ENCODE measurements at places on chromosomes 1 and 21.

DNA sequence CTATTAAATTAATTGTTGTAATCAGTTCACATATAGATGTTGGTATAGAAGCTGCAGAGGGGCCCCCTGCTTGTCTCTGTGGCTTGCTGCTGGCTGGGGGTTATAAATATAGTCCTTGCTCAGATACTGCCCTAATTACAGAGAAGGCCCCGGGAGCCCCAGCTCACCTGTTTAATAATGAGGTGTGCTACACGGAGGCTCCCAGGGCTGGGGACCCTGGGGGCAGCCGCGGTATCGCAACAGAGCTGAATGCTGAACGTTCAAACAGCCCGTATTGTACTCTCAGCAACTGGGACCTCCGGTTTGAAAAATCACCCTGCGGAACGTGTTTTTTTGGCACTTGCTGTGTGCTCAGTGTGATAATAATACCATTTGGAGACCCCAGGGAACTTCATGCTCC lies 309.3 kb downstream of the CAMTA1 start:
- no peak for DNase-seq

DNA sequence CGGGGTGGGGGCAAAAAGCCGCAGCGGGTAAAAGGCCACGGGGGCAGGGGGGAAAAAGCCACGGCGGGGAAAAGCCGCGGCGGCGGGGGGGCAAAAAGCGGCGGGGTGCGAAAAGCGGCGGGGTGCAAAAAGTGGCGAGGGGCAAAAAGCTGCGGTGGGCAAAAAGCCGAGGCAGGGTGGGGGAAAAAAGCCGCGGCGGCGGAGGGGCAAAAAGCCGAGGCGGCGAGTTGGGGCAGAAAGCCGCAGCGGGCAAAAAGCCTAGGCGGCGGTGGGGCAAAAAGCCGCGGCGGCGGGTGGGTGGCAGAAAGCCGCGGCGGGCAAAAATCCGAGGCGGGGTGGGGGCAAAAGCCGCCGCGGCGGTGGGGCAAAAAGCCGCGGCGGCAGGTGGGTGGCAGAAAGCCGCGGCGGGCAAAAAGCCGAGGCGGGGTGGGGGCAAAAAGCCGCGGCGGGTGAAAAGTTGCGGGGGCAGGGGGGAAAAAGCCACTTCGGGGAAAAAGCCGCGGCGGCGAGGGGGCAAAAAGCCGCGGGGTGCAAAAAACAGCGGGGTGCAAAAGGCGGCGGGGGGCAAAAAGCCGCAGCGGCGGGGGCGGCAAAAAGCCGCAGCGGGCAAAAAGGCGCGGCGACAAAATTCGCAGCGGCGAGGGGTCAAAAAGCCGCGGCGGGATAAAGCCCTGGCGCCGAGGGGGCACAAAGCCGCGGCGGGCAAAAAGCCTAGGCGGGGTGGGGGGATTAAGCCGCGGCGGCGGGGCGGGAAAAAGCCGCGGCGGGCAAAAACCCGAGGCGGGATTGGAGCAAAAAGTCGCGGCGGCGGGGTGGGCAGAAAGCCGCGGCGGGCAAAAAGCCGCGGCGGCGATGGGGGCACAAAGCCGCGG lies 3901.2 kb downstream of the SRGAP2C start:
- DNase-seq, result no peak

- DNase-seq, result no peak
These were observed 1.3 kb upstream of the TRABD2B start for GRCh38 chr1:47998396-47998990.

GRCh38 chr1:3352299-3352951 lies 102.0 kb upstream of the ARHGEF16 start:
- peak; percentile 60 for DNase-seq

DNA sequence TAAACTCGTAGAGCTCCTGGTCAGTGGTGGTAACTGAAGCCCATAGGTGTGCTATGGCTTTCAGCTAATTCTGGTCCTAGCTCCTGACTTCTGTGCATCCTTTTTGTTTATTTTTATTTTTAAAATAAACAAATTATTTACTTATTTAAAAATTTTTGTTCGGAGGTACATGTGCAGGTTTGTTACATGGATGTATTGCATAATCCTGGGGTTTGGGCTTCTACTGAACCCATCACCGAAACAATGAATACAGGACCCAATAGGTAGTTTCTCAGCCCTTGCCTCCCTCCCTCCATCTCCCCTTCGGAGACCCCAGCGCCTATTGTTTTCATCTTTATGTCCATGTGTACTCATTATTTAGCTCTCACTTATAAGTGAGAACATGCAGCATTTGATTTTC lies 143.8 kb downstream of the URB2 start:
- no peak for DNase-seq

DNA sequence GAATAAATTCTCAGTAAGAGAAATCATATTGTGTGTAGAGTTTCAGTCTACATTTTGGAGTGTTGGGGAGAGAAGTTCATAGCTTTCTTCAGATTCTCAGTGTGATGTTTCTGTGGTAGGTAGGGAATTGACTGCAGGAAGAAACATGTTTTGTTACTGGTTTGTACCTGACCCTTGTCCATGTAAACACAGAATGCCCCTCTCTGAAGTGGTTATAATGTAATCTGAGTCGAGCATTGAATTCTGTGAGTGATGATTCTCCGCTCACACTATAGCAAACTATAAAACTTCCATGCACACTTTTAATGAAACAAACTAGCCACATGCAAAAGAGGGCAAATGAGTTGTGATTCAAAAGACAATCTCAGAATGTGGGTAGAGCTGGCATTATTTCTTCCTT lies 433.2 kb downstream of the USP25 start:
- no peak for DNase-seq

DNA sequence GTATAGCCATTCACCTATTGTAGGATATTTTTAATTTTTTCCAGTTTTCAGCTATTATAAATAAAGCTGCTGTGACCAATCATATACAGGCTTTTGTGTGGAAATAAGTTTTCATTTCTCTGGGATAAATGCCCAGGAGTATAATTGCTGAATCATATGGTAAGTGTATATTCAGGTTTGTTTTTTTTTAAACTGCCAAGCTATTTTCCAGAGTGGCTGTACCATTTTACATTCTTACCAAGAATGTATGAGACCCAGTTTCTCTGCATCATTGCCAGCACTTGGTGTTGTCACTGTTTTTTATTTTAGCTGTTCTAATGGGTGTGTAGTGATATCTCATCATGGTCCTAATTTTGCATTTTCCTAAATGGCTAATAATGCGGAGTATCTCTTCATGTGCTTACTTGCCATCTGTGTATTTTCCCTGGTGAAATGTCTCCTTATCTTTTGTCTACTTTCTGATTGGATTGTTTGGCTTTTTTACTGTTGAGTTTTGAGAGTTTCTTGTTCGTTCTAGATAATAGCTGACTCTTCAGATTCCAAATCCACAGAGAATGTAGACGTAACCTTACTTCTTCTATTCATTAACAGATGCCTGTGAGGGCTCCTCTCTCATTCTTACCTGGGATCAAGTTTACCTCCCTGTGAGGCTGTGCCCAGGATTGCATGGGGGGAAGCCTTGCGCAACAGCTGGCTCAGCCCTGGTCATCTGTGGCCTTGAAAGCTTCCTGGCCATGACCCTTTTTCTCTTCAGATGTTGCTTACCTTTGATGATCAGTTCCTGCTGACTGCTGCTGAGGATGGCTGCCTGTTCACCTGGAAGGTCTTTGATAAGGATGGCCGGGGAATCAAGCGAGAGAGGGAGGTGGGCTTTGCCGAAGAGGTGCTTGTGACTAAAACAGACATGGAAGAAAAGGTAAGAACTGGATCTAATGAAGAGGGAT lies 42.6 kb downstream of the CFAP57 start:
- no peak for DNase-seq

- DNase-seq, result no peak
These were observed 84.2 kb upstream of the SLC2A1 start for GRCh38 chr1:43042773-43043457.

DNA sequence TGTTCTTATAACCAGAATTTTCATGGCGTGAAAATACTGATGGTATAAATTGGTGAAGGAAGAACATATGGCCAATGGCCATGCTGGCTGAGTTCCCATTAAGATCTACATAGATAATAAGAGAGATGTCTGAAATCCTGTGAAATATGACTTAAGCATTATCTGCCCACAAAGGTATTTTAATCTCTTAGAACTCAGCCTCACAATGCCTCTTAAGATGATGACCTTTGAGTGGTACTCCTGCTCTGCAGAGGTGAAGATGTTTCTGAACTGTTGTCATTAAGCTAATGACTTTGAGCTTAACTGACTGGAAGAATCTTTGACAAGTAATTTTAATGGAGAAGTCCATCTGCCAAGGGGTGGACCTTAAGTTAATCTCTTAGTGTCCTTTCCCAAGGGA lies 148.7 kb downstream of the ZNF326 start:
- DNase-seq, result no peak

DNA sequence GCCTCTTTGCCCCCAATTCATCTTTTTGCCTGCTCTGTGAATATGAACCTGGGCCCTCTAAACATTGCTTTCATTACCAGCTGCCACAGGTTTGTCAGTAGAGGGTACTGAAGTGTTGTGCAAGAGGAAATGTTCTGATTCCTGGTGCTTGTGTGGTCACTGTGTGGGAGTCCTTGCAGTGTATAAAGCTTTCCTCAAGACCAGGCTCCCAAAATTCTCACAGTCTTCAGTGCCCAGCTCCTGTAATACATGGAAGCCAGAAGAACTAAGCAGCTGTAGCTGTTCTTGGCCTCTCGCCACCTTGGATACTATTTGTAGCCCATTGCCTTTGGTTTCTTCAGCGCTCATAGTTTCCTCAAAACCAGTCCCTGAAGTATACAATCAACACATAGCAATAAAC lies 1046.2 kb downstream of the BRINP3 start:
- no peak for DNase-seq

Data from AG08395 (cell line).